Right ventricle myocardium superior (tissue), 1 donor: ENCODE measurements at places on chromosomes 13 and 19. TPM values are rescaled to one million over a fixed set of nuclear protein-coding genes. Genes with fewer than 3 reads are reported as not detected.

PAK4 gene
- 14.0 TPM for total RNA-seq

ZNF729 gene
- not detected for total RNA-seq

RUBCNL gene
- total RNA-seq, result 0.70 TPM

ZNF600 gene
- 2.6 TPM for total RNA-seq

CEACAM6 gene
- not detected for total RNA-seq

ZNF730 gene
- not detected for total RNA-seq

TEX30 gene
- total RNA-seq, result 7.8 TPM

ZNF726 gene
- total RNA-seq, result 0.32 TPM

NLRP12 gene
- 0.22 TPM for total RNA-seq

GFY gene
- total RNA-seq, result not detected

KCNC3 gene
- 2.0 TPM for total RNA-seq

FIZ1 gene
- 13.0 TPM for total RNA-seq

CD37 gene
- 4.0 TPM for total RNA-seq

YJU2 gene
- 7.8 TPM for total RNA-seq

ZNF625 gene
- 3.2 TPM for total RNA-seq

HNRNPM gene
- 113 TPM for total RNA-seq

LILRB2 gene
- 1.8 TPM for total RNA-seq

CLC gene
- not detected for total RNA-seq

CLDN10 gene
- total RNA-seq, result not detected

ADAMTS10 gene
- 9.1 TPM for total RNA-seq

NDFIP2 gene
- 33.9 TPM for total RNA-seq

TEX29 gene
- total RNA-seq, result not detected

STK11 gene
- total RNA-seq, result 54.8 TPM

RGL3 gene
- total RNA-seq, result 8.6 TPM

PABPC3 gene
- total RNA-seq, result 0.08 TPM
